ENCODE measurements at places on chromosomes 1 and 21. TPM values are rescaled to one million over a fixed set of nuclear protein-coding genes. Genes with fewer than 3 reads are reported as not detected.

DNA sequence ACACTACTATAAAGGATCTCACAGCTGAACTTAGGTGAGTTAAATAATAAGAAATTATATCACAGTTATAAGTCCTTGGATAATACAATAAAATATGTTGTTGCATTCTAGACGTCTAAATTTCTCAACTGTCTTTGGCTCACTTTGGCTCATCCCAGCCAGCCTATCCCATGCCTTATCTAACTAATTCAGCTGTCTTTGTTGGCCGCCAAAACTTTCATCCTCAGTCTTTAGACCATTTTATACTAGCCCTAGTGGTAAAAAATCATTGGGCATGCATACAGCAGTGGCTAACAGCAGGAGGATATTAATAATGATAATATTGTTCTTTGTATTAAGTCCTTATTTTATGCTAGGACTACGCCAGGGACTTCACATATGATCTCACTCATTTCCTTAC lies 59.3 kb downstream of the CCDC18 start:
- DNase-seq: no peak

The MAN1C1 gene
- polyA plus RNA-seq: 65.5 TPM

DNA sequence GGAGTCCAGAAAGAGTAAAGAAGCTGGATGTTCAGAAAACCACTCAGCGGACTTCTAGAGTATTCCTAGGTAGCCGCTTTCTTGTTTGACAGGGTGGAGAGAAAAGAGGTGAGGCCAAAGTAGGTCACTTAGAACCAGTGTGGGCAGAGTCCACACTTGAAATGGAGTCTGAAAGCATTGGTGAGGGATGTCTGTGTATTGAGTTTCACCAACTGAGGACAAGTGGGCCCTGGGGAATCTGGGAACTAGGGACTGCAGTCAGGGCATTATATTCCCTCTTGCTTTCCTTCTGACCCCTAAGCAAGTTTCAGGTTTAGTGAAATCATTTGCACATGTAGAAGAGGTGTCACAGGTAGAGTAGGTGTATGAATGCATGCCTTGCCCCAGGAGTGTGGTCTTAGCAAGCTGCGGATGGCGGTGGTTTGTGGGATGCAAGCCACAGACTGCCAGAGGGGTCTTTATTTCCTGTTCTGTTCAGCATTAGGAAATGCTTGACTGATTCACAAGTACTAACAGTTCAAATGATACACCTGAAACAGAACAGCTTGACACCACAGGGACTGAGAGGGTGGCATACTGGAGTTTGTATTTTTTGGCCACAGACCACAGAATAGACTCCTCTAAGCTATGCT lies 1.1 kb upstream of the GNG12 start:
- no peak for DNase-seq

- no peak for DNase-seq
Measured at GRCh38 chr1:190858140-190858539, 380.5 kb upstream of the BRINP3 start.

The G0S2 gene
- 103 TPM for polyA plus RNA-seq

The AHDC1 gene
- 8.5 TPM for polyA plus RNA-seq

DNA sequence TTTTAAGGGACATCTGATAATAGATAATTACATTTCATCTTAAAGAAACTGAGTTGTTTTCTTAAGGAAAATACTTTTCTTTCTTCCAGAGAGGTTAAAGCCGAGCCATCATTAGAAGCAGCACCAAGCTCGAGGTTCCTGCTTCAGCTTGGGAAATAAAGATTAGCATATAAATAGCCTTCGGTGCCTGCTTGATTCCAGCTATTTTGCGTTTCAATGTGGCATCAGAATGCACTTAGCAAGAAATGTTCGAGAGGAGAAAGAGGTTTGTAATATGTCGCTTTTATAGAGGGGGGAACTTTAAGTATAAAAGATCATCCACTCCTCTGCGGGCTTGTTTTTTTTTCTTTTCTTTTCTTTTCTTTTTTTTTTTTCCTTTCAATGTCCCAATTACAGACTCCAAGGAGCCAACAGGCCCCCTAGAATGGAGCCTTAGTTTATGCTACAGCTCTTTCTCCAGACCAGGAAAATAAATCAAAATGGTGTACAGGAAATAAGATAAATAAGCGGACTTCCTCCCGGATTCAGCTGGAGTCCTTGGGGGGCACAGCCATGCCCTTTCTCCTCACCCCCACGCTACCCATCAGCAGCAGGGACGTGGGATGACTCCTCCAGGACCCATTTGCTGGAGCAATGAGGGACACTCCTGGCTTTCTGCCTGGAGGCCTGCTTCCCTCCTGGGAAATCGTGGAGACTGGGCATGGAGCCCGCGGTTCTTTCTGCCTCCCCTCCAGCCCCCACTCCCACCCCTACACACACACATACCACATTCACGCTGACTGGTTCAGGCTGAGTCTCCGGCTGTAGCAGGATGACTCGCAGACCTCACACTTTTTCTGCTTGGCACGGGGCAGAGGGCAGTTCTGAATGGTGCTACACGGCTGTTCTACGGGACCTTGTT lies 131.6 kb downstream of the RRAGC start:
- peak; percentile 75 for DNase-seq

- no peak for DNase-seq
Measured at GRCh38 chr1:82810601-82811000, 1009.9 kb downstream of the ADGRL2 start.

The FAM167B gene
- polyA plus RNA-seq: 84.8 TPM

The COA7 gene
- polyA plus RNA-seq: 12.2 TPM

- DNase-seq: no peak
Measured at GRCh38 chr1:67863637-67864036, 30.4 kb upstream of the GNG12 start.

- DNase-seq: no peak
Measured at GRCh38 chr1:61141288-61142042, 59.1 kb downstream of the NFIA start.

The ATP1A2 gene
- 5.5 TPM for polyA plus RNA-seq

DNA sequence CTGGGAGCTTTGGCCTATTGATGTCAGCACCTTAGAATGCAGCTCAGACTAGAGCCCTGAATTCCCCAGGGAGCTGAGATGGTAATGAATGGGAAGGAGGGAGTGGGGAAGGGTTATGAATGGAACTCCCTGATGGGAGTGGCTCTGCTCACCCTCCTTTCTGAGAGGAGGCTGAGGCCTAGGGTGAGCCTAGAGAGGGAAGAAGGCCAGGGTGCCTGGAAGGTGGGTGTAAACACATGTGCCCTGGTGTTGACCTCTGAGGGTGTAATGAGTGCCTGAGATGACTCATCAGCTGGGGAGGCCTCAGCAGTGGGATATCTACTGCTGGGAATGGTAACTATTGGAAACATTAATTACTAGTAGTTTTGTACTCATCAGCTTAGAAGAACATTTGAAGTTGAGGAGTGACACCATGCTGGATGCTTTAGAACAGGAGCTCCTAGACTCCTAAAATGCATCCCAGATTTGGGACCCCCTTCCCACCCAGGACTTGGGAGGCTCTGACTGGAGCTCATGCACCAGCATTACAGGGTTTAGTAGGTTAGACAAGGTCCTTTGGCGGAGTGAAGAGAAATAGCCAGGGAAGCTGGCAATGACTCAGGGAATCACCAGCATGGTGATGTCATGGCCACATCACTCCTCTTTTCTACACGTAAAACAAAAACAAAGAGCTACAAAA lies 16.0 kb upstream of the PIGV start:
- DNase-seq: no peak

- DNase-seq: no peak
Measured at GRCh38 chr1:37498872-37499617, 15.5 kb downstream of the MEAF6 start.

DNA sequence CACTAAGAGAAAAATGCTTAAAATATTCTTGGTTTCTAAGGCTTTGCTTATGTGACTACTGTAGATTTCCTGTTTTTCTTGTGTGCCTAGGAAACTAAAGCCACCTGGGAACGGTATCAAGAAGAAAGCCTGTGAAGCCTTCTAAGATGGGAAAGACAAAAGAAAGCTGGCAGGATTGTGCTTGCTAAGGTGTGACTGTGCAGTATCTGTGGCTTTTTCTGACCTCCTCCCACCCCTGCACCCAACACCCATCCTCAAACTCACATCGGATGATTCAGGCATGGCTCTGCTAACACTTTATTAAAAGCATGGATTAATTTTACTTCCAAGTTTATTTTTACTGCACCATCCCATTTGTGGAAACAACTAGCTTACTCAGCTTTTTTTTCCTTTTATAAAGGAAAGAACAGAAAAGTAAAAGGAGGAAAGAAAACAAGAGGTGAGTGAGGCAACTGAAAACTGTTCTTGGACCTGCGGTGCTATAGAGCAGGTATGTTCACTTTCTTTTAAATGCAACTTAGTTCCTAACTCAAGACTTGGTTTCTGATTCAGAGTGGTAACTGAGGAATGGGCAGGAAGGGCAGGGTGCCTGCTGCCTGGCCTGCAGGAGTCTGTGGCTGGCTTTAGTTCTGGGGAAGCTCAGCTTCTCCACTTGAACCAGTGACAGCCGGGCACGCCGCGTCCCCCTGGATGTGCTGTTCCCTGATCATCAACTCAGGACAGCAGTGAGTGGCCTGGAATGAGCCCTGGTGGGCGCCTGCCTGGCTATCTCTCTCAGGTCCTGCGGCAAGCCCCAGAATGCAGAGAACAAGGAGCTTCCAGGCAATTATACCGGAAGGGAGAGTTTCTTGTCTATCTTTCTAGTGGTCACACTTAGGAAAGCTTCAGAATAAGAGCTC lies at the start of gene GBP6:
GBP6 (plus strand) TSS at position 422 of the 899 bp plus-strand sequence. CDS start 4,493 bp downstream, outside the sequence.
- DNase-seq: no peak

- DNase-seq: peak; percentile 44
Measured at GRCh38 chr1:7410156-7410555, 360.9 kb upstream of the VAMP3 start.

DNA sequence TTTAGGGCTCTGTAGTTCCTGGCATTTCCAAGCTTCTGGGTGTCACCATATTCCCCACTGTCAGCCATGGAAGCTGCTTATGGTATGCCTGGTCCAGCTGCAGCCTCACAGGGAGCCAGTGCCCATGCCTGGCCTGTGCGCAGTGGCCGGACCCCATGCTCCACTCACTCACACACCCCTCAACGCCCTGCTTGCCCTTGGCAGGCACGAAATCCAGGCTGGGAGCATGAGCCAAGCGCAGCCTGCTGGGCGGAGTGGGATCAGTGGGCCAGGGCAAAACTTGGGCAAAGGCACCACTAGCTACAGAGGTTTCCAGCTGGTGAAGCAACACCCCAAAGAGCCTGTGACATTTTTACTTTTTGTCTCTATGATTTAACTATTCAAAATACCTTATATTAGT lies 520.4 kb downstream of the RWDD3 start:
- DNase-seq: no peak

DNA sequence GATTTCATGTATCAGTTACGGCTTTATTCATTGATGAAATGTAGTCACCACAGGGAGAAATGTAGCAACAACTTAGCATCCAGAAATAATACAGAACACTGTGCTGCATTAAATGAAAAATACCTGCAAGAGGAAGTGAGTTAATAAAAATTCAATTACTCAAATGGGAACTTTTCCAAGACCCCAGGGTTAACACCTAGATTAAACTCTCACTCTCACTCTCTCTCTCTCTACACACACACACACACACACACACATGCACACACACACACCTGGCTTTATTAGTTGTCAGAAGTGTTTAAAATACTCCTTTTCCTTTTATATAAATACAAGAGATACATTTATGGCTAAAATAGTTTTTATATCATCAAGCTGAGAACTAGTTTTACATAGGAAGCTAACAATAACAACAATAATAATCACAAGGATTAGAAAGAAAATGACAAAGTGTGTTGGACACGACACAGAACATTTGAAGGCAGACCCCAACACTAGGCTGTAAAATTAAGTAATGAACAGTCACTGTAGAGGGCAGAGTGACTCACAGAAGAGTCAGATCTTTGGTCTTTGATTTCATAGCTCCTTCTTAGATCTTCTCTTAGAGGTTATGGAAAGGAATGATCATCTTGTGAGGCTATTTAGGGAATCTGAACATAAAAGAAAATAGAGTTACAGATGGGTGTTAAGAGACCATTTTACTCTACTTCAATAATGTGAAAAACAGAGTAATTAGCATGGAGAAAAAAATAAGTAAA lies 1266.0 kb upstream of the ADGRL2 start:
- DNase-seq: peak; percentile 59

DNA sequence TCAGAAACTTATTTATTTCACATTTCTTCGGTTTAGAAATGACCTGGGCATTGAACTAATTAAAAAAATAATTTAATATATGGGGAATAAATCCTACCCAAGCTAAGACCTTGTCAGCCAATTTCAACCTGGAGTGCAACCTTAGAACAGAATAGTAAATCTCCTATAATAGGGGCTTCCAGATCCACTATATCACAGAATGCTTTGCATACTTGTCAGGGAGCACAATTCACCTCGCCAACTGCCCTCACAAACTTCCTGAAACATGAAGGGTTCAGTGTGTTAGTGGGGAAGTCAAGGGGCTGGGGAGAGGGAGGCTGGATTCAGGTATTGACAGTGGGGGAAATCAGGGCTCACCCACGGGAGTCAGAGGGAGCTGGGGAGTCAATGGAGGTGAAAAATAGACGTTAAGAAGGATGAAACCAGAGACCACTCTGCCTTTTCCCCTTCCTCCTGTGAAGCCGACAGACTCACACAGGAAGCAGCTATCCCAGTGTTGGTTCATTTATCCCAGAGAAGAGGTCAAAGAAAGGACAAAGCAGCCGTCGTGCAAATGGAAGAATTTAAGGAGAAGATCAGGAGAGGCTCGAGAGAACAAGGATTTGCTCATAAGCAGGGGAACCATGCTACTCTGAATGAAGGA lies 453.3 kb downstream of the NUF2 start:
- DNase-seq: peak; percentile 54

DNA sequence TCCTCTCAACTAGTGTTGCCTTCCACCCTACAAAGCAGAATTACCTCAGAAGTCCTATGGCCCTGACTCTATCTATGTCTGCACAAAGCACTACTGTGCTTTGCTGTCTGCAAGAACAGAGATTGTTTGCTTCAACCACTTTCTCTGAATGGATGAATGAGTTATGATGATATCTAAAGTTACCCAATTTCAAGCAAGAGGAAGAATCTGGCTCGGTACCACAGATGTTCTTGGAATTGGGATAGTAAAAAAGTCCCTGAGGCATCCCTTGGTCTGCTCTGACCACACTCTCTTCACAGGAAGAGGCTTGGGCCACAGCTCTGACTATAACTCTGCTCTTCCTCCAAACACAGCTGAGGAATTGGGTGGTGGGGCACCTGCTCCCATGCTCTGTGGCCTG lies 31.2 kb downstream of the MTARC1 start:
- DNase-seq: no peak

GRCh38 chr1:44613941-44614340 lies 60.3 kb downstream of the TMEM53 start:
- DNase-seq: no peak

GRCh38 chr21:36481639-36482038 lies 1.7 kb upstream of the CLDN14 start:
- DNase-seq: no peak

DNA sequence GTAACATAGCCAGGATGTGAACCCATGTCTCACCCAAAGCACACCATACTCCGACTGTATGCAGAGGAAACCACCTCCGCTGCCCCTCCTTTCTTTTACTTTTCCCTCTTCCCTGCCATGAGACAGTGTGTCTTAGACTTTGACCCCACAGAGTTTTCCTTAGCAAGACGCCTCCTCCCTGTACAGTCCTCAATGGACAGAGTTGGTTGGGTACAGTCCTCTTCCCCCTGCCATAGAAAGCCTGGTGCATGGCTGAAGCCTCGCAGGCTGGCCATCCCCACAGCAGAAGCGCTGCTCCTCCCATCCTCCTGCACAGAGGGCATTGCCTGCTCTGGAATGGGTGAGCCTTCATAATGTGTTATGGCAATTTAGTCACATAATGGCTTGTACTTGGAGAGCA lies 127.9 kb downstream of the PLPP3 start:
- peak; percentile 62 for DNase-seq

The GUCA2B gene
- not detected for polyA plus RNA-seq

GRCh38 chr1:165454091-165454610 lies 9.2 kb upstream of the RXRG start:
- DNase-seq: no peak

Measured in kidney (tissue), 22 donors.